ENCODE measurements at places on chromosomes 2 and 18.

DNA sequence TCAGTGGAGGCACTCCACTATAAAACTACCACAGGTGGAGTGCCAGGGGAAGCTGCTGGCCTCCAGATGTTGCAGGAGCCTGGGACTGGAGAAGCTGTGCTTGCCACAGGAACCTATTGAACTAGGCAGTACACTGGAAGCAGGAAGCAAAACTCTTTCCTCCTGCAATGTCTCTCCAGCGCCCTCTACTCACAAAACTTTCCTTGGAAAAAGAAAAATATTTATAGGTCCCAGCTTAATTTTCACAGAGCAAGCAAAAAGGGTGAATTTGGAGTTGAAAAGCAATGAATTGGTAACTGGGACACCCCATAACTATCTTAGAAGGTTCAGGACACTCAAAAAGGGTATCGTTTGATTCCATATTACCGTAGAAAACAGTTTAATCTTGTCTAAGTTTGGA is 33.2 kb upstream of the REEP1 start:
- no peak for DNase-seq

DNA sequence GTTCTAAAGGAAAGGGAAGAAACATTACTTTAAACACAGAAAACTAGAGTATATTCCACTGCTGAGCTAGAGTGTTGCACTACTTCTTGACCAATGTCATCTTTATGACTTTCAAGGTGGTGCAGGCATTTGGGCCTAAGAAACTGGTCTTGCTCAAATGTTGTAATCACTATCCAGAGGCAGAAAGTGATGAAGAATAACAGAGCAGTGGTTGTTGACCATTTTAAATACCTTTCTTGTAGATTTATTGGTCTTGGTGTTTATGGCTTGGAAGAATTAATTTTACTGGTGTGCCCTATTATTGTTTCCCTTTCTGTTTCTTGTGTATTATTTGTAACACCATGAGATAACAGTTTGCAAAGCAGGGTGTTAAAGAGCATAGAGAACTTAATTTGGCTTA is 56.9 kb upstream of the SCN7A start:
- no peak for DNase-seq

- DNase-seq: peak; percentile 60
Measured at GRCh38 chr2:70789304-70790135, 923 bp downstream of the FIGLA start.

- no peak for DNase-seq
Measured at GRCh38 chr2:120938045-120938771, 202.5 kb downstream of the GLI2 start.

- no peak for DNase-seq
Measured at GRCh38 chr18:4251873-4252272, 203.2 kb downstream of the DLGAP1 start.

- no peak for DNase-seq
Measured at GRCh38 chr18:8959551-8960135, 142.9 kb upstream of the NDUFV2 start.

- DNase-seq: no peak
Measured at GRCh38 chr2:919672-920071, 31.0 kb upstream of the SNTG2 start.

- DNase-seq: no peak
Measured at GRCh38 chr2:218218268-218219185, 1.5 kb downstream of the ARPC2 start.

GRCh38 chr2:235468978-235469655 is 24.7 kb upstream of the AGAP1 start:
- DNase-seq: peak; percentile 95

DNA sequence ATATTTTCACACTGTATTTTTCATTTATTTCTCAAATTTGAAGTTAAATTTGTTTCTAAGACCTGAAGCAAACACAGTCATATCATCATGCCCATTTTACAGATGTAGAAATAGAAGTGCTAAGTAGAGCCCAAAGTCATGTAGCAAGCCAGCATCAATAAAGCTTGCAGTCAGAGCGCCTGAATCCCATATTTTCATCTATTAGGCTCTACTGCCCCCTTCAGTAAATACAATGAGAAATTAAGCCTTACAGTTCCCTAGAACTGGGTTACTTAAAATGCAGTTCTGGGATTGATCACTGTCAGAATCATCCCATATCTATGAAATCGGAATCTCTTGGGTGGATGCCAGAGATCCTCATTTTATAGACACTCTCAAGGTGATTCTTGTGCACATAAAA is 419.9 kb downstream of the TGIF1 start:
- peak; percentile 56 for DNase-seq
